HCEC 1CT (cell line): ENCODE measurements at places on chromosomes 3 and 15.

GRCh38 chr3:113676261-113676660 lies 20.2 kb downstream of the USF3 start:
- DNase-seq, result no peak

GRCh38 chr15:39502082-39502447 lies 78.8 kb upstream of the THBS1 start:
- DNase-seq, result no peak

- peak; percentile 78 for DNase-seq
Observed at GRCh38 chr3:125054449-125055329, 1.1 kb downstream of the HEG1 start.

DNA sequence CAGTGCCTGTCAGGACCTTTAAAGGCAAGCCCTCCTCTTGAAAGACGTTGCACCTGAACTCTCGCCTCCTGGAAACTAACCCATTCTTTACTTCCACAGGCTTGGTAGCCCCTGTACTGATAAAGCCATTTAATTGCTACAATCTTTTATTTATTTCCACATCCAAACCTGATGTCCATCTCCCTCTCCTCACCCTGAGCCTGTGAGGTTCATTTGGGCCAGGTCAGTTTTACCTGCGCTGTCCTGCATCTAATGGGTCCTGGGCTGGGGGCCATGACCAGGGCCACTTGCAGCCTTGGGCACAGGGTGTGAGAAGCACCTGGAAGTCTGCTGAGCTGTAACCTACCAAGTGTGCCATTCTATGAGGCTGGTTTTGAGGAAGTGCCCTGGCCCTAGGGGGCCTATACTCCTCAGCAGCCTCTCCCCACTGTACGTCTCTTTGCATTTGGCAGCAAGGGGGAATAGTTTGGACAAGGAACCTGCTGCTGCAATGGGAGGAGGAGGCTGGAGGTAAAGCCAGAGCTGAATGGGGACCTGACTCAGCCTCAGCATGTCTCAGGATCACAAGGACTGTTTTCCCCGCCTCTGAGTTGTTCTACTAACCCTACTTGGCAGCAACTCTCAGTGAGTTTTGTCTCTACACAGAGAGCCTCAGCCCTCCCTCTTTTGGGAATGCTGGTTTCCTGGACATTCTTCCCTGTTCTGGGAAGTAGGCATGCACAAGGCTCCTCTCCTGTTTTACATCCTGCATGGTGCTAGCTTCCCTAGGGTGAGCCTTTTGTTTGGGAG lies 53.8 kb downstream of the WDR76 start:
- DNase-seq, result no peak

GRCh38 chr3:192373586-192373985 lies 353.8 kb downstream of the FGF12 start:
- no peak for DNase-seq

DNA sequence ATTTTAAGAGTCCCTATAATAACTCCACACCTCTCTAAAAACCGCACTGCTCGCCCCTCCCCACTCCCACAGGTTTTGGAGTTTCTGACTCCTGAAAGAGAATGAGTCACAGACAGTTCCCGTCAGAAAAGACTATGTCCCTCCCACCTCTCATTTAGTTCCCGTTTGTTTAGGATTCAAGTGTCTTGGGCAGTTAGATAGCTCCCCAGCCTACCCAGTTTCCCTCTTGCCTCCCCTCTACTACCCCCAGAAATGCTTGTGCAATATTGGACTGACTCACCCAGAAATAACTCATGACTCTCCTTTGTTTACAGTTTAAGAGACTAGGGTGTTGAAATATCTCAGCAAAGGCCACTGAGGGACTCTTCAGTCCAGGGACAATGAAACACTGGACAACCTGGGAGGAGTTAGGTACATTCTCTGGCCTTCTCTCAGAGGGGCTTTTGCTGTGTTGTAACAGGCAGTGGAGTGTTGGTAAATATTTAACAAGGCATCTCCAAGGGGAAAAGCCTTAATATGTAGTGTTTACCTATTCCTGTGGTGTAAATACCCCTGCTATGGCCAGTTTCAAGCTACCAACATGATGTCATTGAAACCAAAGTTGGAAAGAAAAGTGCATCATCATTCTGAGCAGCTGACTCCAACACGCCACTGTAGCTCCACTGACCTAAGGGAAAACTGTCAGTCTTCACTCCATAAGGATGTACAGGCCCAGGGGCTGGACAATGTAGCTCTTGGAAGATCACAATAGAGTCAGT lies 96.1 kb upstream of the CHD2 start:
- DNase-seq, result peak; percentile 100

DNA sequence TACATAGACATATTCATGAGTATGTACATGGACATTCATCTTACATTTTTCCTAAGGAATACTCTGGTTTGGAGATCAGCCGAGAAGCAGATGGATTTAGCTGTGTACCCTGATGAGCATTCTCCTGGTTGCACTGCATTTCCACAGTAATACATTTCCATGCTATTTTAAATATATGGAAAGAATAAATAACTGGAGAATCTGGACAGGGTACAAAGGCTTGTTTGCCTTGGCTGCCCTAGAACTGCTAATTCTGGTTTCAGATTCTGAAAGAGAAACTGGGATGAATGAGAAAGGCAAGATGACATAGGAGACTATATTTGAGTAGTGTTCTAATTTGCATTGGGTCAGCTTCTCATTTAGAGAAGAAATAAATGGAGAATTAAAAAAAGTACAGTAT lies 190.8 kb upstream of the FAM3D start:
- DNase-seq, result no peak
